Dermis microvascular lymphatic vessel endothelial cell (primary cell): ENCODE measurements at places on chromosomes 3 and 15. TPM values are rescaled to one million over a fixed set of nuclear protein-coding genes. Genes with fewer than 3 reads are reported as not detected.

CCDC12 gene
- total RNA-seq = 20.1 and 25.2 TPM in 2 replicates

SEMA3F gene
- total RNA-seq = 15.7 and 29.8 TPM in 2 replicates

MAP6D1 gene
- total RNA-seq = 0.51 and 0.89 TPM in 2 replicates

TGM5 gene
- total RNA-seq = not detected in 2 replicates

NRROS gene
- 6.3 and 13.3 TPM in 2 replicates for total RNA-seq

HCN4 gene
- not detected in 2 replicates for total RNA-seq

GRAMD2A gene
- 0.13 TPM in 2 replicates for total RNA-seq

ALPK3 gene
- total RNA-seq = 19.5 and 52.6 TPM in 2 replicates

C3orf20 gene
- total RNA-seq = not detected in 2 replicates

RAD54L2 gene
- total RNA-seq = 11.3 and 14.7 TPM in 2 replicates

XCR1 gene
- total RNA-seq = not detected in 2 replicates

POLR2M gene
- total RNA-seq = 212 and 471 TPM in 2 replicates

GABRB3 gene
- 0.13 TPM in 2 replicates for total RNA-seq

BCL2A1 gene
- 0.13 TPM in 2 replicates for total RNA-seq

GNL3 gene
- total RNA-seq = 53.1 and 71.6 TPM in 2 replicates

AHSG gene
- under 0.01 TPM in 1 of 2 replicates, not detected in the other for total RNA-seq

TEX9 gene
- 0.25 and 0.26 TPM in 2 replicates for total RNA-seq

TRIP4 gene
- 8.6 and 10.9 TPM in 2 replicates for total RNA-seq

FGF7 gene
- total RNA-seq = not detected in 2 replicates

BFSP2 gene
- total RNA-seq = not detected in 2 replicates

CLSTN2 gene
- under 0.01 and 0.13 TPM in 2 replicates for total RNA-seq

CCR1 gene
- total RNA-seq = not detected in 2 replicates

LMOD3 gene
- total RNA-seq = not detected in 2 replicates

CFAP20DC gene
- 0.77 and 0.89 TPM in 2 replicates for total RNA-seq

CYP1A2 gene
- total RNA-seq = under 0.01 TPM in 2 replicates

TP63 gene
- total RNA-seq = under 0.01 TPM in 1 of 2 replicates, not detected in the other

GUCA1C gene
- not detected in 2 replicates for total RNA-seq

SCN11A gene
- total RNA-seq = under 0.01 and 0.13 TPM in 2 replicates

SGO1 gene
- 1.8 and 3.7 TPM in 2 replicates for total RNA-seq

PLA2G4D gene
- total RNA-seq = not detected in 2 replicates

GJD2 gene
- total RNA-seq = not detected in 2 replicates

CPEB1 gene
- not detected in 2 replicates for total RNA-seq

DNAH12 gene
- total RNA-seq = under 0.01 TPM in 2 replicates

DZIP1L gene
- 1.1 and 1.7 TPM in 2 replicates for total RNA-seq

IL5RA gene
- not detected in 2 replicates for total RNA-seq

TMC3 gene
- total RNA-seq = not detected in 2 replicates

ZMYND10 gene
- under 0.01 and 0.25 TPM in 2 replicates for total RNA-seq

ATP6V1A gene
- 123 and 156 TPM in 2 replicates for total RNA-seq

CCDC191 gene
- total RNA-seq = 0.77 and 1.1 TPM in 2 replicates

GOLGA8S gene
- 0.13 TPM in 1 of 2 replicates, not detected in the other for total RNA-seq

PPM1L gene
- total RNA-seq = 0.51 TPM in 2 replicates

NOX5 gene
- under 0.01 TPM in 1 of 2 replicates, not detected in the other for total RNA-seq
